ENCODE measurements at places on chromosomes 4 and X.

DNA sequence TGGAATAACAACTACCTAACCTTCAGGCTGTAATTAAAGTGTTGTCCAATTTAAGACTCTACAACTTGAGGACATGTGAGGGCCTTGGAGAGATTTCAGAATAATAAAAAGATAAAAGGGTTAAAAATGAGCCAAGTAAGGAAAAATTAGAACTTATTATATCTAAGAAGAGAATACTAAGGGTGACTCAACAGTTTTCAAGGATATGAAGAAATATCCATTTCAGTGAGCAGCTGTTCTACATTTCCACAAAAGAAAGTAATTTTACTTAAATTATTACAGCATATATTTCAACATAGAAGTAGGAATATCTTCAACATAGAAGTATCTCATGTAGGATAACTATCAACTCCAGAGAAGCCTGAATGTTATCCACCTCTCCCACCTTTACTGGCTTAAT, 11.3 kb downstream of the SNX12 start:
- DNase-seq = no peak

DNA sequence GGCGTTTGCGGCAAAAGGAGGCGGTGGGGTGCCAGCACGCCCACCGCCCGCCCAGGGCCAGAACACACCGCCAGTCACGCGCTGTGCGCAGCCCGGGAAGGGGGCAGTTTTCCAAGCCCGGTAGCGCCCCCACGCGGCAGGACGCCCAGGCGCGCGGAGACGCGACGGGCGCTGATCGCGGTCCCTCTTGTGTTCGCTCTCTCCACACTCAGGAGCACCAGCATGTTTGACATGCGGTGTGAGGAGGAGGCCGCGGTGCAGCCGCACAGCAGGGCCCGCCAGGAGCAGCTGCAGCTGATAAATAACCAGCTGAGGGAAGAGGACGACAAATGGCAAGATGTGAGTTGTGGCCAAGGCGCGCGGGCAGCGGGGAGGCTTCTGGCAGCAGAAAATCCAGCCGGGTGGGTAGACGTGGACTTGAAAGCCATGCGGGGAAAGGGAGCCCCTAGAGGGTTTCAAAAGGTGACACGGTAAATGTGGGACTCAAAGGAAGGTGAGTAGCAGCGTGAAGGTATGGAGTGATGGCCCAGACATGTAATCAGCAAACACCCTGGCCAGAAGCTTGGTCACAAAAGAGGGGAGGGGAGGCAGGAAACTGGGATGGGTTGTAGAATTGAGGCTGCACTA, 104.1 kb downstream of the PHOX2B start:
- no peak for DNase-seq

DNA sequence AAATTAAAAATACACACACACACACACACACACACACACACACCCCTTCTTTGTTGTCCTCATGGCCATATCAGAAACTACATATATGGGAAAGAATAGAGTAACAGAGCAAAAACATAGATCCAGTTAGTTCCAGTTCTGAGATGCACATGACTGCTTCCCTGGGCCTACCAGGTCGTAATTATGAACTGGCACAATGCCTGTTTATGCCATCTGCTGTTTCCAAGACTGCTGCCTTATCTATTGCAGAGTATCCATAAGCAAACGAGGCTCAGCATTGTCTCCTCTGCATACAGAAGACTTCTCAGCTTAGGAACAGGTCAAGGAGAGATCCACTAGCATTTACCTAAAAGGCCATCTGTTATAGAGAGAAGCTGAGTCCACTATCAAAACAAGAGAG, 789.0 kb downstream of the TECRL start:
- DNase-seq = no peak

GRCh38 chr4:71389149-71389827, 50.5 kb downstream of the SLC4A4 start:
- no peak for DNase-seq

Data from stimulated activated CD8-positive, alpha-beta memory T cell treated with anti-CD3 and anti-CD28 coated beads, Interleukin-4, amount 100 ng/mL, for 1 hour (primary cell).